ENCODE measurements at places on chromosomes 1 and 21. TPM values are rescaled to one million over a fixed set of nuclear protein-coding genes. Genes with fewer than 3 reads are reported as not detected.

GRCh38 chr1:234955107-234955731, 173.4 kb downstream of the TOMM20 start:
- no peaks in the 10 kb centered on the region for H3K36me3 ChIP-seq
- H3K27me3 ChIP-seq, result no peaks in the 10 kb centered on the region
- peaks cover 46% of the 10 kb centered on the region for H3K4me1 ChIP-seq
- DNase-seq, result no peak
- peak overlapping the region; percentile 15 for H3K4me3 ChIP-seq

DNA sequence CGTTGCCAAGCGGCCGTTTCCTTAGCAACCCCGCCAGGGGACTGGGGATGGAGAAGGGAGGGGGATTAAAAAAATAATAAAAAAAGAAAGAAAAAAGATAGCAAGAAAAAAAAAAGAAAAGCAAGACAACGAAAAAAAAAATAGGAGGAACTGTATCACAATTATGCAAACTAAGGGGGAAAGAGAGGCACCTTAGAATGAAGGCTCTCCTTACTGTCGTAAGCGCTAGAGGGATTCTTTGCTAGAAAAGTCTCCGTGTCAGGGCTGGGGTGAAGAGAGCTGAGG, 625 bp upstream of the NEGR1 start:
- no peak overlapping the region for H3K27ac ChIP-seq
- H3K4me1 ChIP-seq, result peaks cover 18% of the 10 kb centered on the region
- DNase-seq, result peak; percentile 43
- H3K27me3 ChIP-seq, result no peaks in the 10 kb centered on the region
- H3K36me3 ChIP-seq, result no peaks in the 10 kb centered on the region
- no peak overlapping the region for H3K4me3 ChIP-seq

DNA sequence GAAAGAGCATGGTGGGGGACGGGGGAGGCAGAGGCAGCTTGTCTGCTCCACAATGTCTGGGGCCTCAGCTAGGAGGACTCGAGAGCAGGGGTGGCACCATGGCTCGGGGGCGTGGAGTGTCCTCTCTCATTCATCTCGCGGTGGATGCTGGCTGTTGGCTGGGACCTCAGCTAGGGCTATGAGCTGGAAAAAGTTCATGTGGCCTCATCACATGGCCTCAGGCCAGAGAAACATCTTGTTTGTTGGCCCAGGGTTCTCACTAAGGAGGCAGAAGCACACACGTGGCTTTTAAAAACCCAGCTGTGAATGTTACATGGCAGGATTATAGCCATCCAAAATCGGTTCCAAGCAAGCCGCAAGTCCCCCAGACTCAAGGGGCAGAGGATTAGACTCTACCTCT, 6.2 kb upstream of the CENPS start:
- no peak overlapping the region for H3K27ac ChIP-seq
- H3K27me3 ChIP-seq, result no peaks in the 10 kb centered on the region
- peaks cover 9% of the 10 kb centered on the region for H3K4me1 ChIP-seq
- peaks cover 17% of the 10 kb centered on the region for H3K36me3 ChIP-seq
- no peak for DNase-seq
- H3K4me3 ChIP-seq, result no peak overlapping the region

DNA sequence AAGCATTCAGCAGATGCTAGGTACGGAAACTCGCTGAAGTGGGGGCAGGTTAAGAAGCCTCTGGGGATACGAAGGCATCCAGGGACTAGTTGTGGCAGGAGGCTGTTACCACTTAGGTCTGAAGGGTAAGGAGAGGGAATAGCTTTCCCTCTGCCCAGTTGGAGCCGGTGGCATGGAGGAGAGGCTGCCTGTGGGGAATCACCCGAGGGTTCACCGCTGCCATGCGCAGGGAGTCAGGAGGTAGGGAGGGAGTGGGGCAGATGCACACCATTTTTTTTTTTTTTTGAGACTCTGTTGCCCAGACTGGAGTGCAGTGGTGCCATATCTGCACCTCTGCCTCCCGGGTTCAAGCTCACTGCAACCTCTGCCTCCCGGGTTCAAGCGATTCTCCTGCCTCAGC, 6.1 kb downstream of the PCSK9 start:
- peaks cover 8% of the 10 kb centered on the region for H3K27me3 ChIP-seq
- H3K4me3 ChIP-seq, result no peak overlapping the region
- peak overlapping the region; percentile 15 for H3K27ac ChIP-seq
- H3K4me1 ChIP-seq, result peaks cover under 1% of the 10 kb centered on the region

- no peaks in the 10 kb centered on the region for H3K4me1 ChIP-seq
- H3K36me3 ChIP-seq, result no peaks in the 10 kb centered on the region
- DNase-seq, result no peak
Measured at GRCh38 chr1:206058927-206059292, 5.9 kb downstream of the RHEX start.

Gene UBASH3A
- 91.6 TPM for total RNA-seq

Gene NRDC
- total RNA-seq, result 137 TPM

GRCh38 chr1:38044221-38045215, 2.1 kb downstream of the POU3F1 start:
- H3K27me3 ChIP-seq, result peaks cover 40% of the 10 kb centered on the region
- H3K36me3 ChIP-seq, result no peaks in the 10 kb centered on the region
- H3K27ac ChIP-seq, result no peak overlapping the region
- no peak for DNase-seq
- peak overlapping the region; percentile 76 for H3K4me3 ChIP-seq

DNA sequence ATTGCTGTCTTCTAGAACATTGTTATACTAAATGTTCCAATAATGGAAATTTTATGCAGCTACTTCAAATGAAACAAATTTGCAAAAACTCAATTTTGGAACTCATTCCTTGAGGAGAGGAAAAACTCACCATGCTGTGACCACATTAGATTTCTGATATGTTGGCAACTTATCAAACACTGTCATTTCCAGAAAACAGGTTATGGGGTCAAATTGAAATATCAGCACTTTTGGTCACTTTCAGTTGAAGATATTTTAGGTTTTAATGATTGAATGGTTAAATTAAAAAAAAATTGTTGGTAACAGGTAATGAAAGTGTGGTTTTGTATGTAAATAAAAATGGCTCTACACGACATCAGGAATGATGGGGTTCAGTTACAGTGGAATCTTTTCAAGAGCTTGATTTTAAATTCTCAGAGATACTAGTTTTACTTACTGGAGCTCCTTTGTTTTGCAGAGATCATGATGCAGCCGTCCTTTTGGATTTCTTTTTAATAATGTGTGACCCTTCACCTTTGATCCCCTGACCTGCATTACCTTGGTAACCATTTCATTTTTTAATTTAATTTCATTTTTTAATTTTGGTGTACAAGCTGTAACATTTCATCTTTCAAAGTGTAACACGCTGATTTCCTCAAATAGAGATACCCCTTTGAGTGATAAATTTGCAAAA, 86.2 kb downstream of the CAMTA1 start:
- H3K27ac ChIP-seq, result no peak overlapping the region
- no peak overlapping the region for H3K4me3 ChIP-seq
- H3K27me3 ChIP-seq, result no peaks in the 10 kb centered on the region
- no peak for DNase-seq
- peaks cover 39% of the 10 kb centered on the region for H3K36me3 ChIP-seq
- peaks cover 33% of the 10 kb centered on the region for H3K4me1 ChIP-seq

- no peak overlapping the region for H3K4me3 ChIP-seq
- no peaks in the 10 kb centered on the region for H3K4me1 ChIP-seq
- H3K36me3 ChIP-seq, result no peaks in the 10 kb centered on the region
- DNase-seq, result no peak
- H3K27me3 ChIP-seq, result no peaks in the 10 kb centered on the region
Measured at GRCh38 chr1:196466654-196467053, 141.6 kb downstream of the KCNT2 start.

GRCh38 chr1:47705517-47706130, 267.8 kb downstream of the FOXD2 start:
- H3K4me3 ChIP-seq, result no peak overlapping the region
- peaks cover 23% of the 10 kb centered on the region for H3K27me3 ChIP-seq
- peaks cover 28% of the 10 kb centered on the region for H3K4me1 ChIP-seq
- H3K36me3 ChIP-seq, result no peaks in the 10 kb centered on the region

- no peak for DNase-seq
- H3K27me3 ChIP-seq, result peaks cover 55% of the 10 kb centered on the region
- no peaks in the 10 kb centered on the region for H3K36me3 ChIP-seq
- no peak overlapping the region for H3K27ac ChIP-seq
Measured at GRCh38 chr1:17907999-17908398, 152.9 kb downstream of the ACTL8 start.
